ENCODE measurements at places on chromosomes 7 and 10.

DNA sequence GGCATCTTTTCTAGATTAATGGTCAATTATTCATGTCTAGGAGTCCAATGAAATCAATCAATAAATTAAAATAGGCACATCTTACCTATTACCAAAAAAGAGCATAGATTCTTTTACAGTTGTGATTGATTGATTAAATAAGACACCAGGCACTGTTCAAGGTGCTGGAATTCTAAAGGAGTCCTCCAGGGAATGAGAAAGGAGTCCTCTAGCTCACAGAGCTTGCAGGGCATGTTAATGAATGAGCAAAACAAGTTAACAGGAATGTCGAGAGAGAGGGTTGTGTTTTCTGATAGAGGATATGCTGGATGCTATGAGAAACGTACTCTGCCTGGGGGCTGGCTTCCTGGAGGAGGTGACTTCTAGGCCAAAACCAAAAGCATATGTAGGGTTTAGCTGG, 191.4 kb downstream of the BMPER start:
- DNase-seq = no peak

DNA sequence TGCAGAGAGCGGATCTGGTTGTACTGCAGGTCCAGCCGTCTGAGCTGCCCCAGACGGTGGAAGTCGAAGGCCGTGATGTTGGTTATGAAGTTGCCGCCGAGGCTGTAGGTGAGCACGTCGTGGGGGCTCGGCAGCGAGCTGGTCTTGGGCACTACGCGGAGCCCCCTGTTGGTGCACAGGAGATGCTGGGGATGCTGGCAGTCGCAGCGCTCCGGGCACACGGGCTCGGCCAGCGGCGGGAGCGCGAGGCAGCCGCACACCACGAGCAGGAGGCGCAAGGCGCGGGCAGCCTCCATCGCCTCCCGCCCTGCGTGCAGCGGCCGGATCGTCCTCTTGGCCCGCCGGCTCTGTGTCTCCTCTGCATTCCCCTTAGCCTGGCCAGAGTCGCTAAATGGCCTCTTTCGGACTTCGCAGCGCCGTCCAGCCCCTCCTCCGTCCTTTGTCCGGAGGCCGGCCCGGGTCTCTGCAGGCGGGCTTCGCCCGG, 337 bp downstream of the TRIL start:
- DNase-seq = no peak

- no peak for DNase-seq
These were observed 842.5 kb downstream of the GRID1 start for GRCh38 chr10:85524001-85524666.

DNA sequence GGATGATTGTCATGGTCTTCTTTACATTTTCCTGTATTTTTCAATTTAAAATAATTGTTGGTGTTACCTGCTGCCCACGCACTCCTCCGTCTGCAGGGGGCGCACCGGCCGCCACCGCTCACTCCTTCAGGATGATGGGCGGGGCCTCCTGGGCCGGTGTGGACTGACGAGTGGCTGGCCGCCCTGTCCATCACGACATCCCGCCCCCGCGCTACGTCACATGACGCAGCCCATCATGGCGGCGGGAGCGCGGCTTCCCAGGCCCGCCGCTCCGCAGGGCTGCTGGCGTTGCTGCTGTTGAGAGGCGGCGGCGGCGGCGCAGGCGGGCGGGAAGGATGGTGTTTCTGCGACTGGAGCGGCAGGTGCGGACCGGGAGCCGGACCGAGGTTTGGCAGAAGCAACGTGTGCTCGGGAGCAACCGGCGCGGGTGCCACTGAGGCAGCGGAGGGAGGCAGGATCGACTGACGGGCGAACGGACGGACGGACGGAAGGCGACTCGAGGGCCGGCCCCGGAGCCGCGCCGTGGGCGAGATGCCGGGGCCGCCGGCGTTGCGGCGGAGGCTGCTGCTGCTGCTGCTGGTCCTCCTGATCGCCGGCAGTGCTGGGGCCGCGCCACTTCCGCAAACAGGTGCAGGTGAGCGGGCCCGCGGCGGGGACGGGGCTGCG, at the start of gene LMTK2:
Gene LMTK2 (plus strand): TSS at position 216 of the 666 bp plus-strand sequence. CDS start 316 bp downstream, at position 532.
- peak; percentile 98 for DNase-seq

DNA sequence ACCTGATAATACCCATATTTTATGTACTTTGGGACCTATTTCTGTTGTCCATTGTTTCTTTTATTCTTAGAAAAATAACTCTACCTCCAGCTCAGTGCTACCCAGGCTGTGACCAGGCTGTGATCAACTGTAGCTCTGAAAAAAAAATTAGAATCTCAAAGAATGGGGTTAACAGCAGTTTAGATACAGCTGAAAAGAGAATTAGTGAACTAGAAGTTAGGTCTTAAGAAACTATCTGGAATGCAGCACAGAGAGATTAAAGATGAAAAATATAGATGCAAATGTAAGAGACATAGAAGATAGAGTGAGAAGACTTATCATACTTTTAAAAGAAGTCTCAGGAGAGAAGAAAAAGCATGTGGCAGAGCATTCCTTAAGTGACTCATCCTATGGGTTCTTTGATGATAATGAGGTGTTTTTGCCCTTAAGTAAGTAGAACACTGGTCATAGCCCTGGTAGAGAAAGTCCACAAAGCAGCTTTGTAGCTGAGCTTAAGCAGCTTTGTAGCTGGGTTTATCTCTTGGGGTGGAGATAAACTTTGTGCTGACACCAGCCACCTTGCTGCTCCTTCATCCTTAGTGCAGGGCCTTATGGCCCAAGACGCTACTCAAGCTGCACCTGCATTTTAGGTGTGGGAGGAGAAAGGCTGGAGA, 27.3 kb upstream of the SFRP5 start:
- DNase-seq = no peak

Measured in testis (tissue), 5 donors.